NCI-H526 (cell line): ENCODE measurements at places on chromosomes 16 and 17.
A peak's percentile ranks its signal among the peaks of the same experiment; 100 is the strongest.

GRCh38 chr16:57757326-57757786 lies 21.8 kb downstream of the KATNB1 start:
- DNase-seq: peak; percentile 57

GRCh38 chr16:88087517-88087877 lies 136.3 kb downstream of the BANP start:
- DNase-seq: no peak

DNA sequence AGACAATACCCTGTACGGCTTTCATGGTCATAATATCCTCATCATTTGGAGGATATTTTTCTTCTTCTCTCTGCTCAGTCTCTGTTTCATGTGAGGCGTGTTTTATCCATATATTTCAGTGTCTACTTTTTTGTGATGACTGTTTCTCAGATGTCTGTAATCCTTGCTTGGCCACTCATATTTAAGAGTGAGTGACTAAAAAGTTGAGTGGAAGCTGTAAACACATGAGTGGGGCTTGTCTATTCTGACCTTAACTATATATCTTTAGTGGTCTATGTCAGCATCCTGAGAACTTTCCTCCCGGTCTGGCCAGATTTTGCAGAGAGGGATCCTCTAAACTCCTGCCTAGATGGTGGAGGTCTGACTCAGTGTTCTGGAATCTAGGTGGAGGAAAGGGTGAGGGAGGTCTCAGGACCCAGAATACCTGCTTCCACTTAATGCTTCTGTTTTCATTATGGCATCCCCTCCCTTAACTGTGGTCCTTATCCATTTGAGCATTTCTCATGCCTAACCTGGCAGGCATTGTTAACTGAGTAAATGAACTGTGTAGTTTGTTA lies 6.0 kb downstream of the DDX19B start:
- DNase-seq: no peak

GRCh38 chr17:17766077-17766743 lies 70.6 kb downstream of the SREBF1 start:
- peak; percentile 54 for DNase-seq

- no peak for DNase-seq
Measured at GRCh38 chr16:10387188-10387617, 1.3 kb downstream of the ATF7IP2 start.

DNA sequence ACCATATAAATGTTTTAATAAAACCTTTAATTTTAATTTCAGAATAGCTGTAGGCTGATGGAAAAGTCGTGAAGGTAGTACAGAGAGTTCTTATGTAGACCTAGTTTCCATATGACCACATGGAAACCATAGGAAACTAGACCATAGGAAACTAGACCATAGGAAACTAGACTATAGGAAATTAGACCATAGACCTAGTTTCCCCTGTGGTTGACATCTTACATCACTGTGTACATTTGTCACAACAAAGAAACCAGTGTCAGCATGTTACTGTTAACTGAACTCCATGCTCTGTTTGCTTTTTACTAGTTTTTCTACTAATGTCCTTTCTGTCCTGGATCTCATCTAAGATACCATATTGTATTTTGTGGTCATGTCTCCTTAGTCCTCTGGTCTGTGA lies 14.6 kb downstream of the NUDT7 start:
- no peak for DNase-seq
